DMS53 (cell line): ENCODE measurements at places on chromosomes 12 and 14.
A peak's percentile ranks its signal among the peaks of the same experiment; 100 is the strongest.

- DNase-seq = no peak
Measured at GRCh38 chr12:116931665-116932064, 20.9 kb downstream of the FBXW8 start.

GRCh38 chr14:41604721-41605531 lies 1.8 kb upstream of the LRFN5 start:
- peak; percentile 90 for DNase-seq

DNA sequence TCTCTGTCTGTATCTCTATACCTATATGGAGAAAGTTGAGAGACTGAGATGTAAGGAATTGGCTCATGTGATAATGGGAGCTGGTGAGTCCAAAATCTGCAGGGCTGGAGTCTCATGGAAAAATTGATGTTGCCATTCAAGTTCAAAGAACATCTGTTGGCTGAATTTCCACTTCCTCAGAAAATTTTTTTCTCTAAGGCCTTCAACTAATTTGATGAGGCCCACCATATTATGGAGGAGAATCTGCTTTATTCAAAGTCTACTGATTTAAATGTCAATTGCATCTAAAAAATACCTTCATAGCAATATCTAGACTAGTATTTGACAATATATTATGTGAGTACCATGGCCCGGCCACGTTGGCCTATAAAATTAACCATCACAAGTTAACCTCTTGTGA lies 261.4 kb downstream of the VRK1 start:
- no peak for DNase-seq

DNA sequence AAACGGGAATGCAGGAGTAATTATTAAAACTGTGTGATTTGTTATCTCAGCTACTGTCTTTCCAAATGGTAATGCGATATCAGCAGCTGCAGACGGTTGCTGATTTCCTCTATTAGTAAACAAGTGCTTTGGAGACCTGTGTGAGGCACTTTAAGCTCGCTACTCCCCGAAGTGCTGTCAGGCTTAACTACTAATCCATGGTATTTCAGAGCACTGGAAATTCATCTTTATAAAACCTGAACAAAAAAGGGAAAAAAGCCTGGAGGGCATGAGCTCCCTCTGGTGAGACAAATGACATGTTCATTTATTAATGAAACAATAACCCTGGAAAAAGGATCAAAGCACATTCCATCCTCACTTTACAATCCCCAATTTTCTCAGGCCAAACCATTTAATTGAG lies 143.6 kb upstream of the OTX2 start:
- peak; percentile 13 for DNase-seq

- DNase-seq = peak; percentile 20
Measured at GRCh38 chr12:13411287-13411686, 214.8 kb downstream of the EMP1 start.

DNA sequence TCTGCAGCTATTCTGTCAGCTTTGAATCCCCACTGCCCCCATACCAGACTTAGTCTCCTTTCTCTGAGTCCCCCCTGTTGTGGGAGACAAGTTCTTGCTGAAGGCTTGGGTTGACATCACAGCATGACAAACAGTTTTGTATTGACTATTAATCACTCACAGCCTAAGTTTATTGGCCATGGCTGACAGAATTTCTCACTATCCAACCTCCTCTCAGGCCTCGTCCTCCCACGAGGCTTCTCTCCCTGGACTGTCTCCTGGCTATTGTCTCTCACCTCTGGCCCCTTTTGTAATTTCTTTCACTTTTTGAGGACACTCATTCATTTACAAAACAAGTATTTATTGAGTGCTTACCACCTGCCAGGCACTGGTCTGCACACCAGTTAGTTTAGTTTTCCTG lies 35.2 kb upstream of the DCD start:
- peak; percentile 28 for DNase-seq

- DNase-seq = no peak
Measured at GRCh38 chr12:62264706-62265105, 4.5 kb downstream of the USP15 start.

DNA sequence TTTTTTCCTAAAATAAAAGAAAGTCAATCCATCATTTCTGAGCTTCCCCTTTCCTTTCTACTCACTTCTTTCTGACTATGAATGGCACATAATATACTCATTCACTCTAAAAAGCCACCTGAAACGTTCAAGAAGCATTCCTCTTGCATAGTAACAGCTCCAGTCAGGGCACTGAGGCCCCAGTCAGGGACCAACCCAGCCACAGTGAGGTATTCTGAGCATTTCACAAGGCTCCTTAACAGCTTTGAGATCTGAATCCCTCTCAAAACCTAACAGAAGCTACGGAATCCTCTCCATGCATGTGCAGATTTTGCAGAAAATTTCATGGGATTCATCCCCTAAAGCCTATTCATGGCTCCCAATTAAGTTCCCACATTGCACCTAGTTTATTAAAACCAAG lies 23.2 kb downstream of the NT5DC3 start:
- DNase-seq = no peak

GRCh38 chr12:95762123-95762785 lies 28.3 kb downstream of the NTN4 start:
- peak; percentile 94 for DNase-seq
